Chondrocyte (in vitro differentiated cells): ENCODE measurements at places on chromosomes 1 and 21. TPM values are rescaled to one million over a fixed set of nuclear protein-coding genes. Genes with fewer than 3 reads are reported as not detected.

DNA sequence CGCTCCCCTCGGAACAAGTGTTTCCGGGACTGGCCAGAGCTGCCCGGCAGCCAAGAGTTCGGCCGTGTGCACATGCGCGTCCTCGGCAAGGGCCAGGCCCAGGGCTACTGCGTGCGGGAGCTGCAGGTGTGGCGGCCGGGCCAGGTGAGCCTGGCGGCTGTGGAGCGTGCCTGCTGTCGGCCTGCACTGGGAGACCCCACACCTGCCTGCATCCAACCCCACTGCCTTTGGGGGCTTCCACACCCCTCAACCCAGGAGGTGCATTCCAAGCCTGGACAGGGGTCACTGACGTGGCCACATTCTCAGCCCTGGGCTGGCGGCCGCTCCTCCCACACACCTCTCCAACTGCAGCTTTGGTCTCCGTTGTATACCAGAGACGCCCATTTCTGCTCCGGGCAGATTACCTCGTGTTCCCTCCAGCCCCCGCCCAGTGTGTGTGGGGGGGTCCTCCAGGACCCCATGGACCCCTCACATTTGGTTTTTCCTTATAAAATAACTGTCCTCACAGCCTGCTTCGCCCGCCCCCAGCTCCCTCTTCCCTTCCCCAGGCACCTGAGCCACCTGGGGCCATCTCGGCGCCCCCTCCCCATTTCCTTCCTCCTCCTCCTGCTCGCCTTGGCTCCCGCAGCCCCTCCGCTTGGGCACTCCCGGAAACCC, 6.1 kb downstream of the RNF223 start:
- H3K27me3 ChIP-seq = no peaks in the 10 kb centered on the region
- DNase-seq = no peak
- peaks cover 6% of the 10 kb centered on the region for H3K4me1 ChIP-seq
- no peaks in the 10 kb centered on the region for H3K36me3 ChIP-seq
- H3K4me3 ChIP-seq = peak overlapping the region; percentile 38

DNA sequence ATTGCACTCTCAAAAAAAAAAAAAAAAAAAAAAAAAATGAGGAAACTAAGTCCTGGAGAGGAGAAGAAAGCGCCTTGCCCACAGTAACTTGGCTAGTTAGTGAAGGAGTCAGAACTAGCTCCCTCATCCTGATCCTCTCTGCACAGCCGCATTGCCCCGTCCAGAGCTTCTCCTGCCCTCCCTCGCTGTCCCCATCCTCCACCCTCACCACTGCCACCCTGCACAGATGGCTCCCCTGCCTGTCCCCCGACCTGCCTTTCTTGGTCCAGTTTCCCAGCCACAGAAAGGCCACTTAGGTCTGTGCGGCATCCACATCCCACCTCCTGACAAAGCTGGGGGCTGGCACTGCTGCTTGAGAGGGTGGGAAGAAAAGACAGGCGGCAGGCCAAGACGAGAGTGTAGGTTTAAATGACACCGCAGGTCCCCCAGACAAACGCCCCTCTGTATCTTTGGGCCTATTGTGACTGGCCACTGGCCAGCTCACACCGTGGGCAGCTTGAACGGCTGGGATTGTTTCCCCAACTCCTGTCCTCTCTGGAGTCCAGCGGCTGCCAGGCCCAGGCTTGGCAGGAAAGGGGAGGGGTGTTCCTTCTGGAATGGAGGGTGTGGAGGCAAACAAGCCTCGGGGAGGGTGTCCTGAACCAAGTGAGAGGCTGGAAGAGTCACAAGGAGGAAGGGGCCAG, 20.2 kb downstream of the NCMAP start:
- DNase-seq = no peak
- H3K4me3 ChIP-seq = peak overlapping the region; percentile 22
- no peaks in the 10 kb centered on the region for H3K36me3 ChIP-seq

DNA sequence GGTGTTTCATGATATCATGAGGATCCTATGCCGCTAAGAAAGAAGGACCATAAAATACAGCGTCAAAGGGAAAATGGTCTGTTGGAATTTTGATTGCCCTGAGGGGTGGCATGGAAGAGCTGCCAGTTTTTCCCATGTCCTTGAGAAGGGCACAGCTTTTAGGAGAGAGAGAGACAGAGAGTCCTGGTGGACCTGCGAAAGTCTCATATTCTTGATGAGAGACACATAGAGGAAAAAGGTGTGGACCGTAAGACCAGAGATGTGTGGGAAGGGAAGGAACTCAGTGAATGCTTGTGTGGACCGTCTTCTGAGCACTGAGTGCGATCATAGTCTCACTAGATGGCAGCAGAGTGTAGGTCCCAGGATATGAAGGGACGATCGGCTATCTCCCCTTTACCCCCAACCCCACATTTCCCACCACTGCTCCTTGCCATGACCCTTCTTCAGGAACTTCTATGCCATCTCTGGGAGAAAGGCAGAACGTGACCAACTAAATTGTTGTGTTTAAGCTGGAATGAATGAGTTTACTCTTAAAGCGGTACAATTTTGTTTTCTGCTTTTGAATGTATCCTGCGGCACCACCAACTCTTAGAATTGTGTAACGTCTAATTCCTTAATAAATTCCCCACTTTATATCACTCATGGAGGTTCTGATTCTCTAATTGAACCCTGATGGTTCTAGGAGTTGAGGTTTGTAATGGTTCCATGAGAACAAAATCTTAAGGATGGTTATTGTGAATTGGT, 117.7 kb downstream of the CTH start:
- H3K36me3 ChIP-seq = no peaks in the 10 kb centered on the region
- H3K4me3 ChIP-seq = no peak overlapping the region
- H3K27me3 ChIP-seq = peaks cover 52% of the 10 kb centered on the region
- no peak for DNase-seq

GRCh38 chr21:18274370-18274769, 29.7 kb downstream of the CHODL start:
- no peaks in the 10 kb centered on the region for H3K36me3 ChIP-seq
- no peaks in the 10 kb centered on the region for H3K4me1 ChIP-seq
- H3K27me3 ChIP-seq = no peaks in the 10 kb centered on the region

DNA sequence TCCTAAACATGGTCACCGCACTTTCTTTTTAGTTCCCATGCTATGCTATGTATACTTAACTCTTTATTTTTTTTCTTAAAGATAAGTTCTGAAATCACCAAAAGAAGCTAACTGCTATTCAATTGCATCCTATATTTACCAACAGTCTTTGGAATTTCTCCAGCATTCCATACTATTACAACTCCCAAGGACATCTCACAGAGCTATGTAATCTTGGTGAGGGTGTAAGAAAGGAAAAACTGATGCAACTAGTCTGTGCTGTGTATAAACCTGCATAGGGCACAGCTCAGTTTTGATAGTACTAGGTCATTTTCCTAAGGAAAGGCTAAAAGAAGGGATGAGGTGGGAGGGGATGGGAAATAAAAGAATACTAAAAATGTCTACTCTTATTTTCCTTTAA, 78.0 kb downstream of the PTPN14 start:
- H3K27me3 ChIP-seq = no peaks in the 10 kb centered on the region
- DNase-seq = no peak
- peaks cover 82% of the 10 kb centered on the region for H3K4me1 ChIP-seq
- H3K4me3 ChIP-seq = no peak overlapping the region
- no peaks in the 10 kb centered on the region for H3K36me3 ChIP-seq
- peak overlapping the region; percentile 98 for H3K27ac ChIP-seq

DNA sequence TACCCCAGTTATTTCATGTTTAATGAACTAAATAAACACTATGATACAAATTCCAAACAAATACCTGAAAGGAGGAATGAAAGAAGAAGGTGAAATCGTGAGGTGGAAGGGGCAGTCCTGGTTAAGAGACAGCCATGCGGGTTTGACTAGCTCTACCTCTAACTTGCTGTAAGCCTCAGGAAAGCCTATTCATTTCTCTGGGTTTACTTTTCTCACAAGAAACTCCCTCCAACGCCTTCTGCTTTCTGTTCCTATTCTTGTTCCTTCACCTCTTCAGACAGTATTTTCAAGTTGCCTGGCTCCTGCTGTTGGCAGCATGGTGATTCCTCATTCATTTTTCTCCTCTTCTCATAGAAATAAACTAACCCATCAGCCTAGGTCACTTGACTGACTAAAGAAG, 92.4 kb downstream of the NTPCR start:
- peaks cover 3% of the 10 kb centered on the region for H3K4me1 ChIP-seq
- no peak overlapping the region for H3K27ac ChIP-seq
- H3K36me3 ChIP-seq = no peaks in the 10 kb centered on the region
- H3K27me3 ChIP-seq = no peaks in the 10 kb centered on the region

GRCh38 chr21:42085246-42086077, 14.3 kb downstream of the UMODL1 start:
- peak; percentile 58 for DNase-seq
- no peaks in the 10 kb centered on the region for H3K36me3 ChIP-seq
- H3K27ac ChIP-seq = no peak overlapping the region

- no peaks in the 10 kb centered on the region for H3K27me3 ChIP-seq
- no peaks in the 10 kb centered on the region for H3K4me1 ChIP-seq
- no peak overlapping the region for H3K27ac ChIP-seq
- H3K36me3 ChIP-seq = peaks cover 9% of the 10 kb centered on the region
These were observed 17.4 kb downstream of the DNM3 start for GRCh38 chr1:171858696-171859095.

DNA sequence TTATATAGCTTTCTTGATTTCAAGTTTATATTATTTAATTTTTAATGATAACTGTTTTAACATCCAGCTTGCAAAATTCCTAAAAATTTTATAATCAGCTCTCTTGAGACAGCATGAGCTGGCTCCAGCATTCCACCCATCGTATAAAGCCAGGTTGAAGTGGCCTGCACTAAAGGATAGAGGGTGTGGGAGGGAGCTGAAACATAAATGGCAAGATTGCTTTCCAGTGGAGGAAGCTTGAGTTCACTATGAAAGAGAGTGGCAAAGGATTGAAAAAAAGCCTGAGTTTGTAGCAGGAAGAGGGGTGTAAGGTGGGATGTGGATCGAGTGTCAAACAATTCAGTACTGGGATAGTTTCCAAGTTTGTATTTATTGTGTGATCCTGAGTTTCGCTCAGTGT, 48.5 kb upstream of the ZNF644 start:
- H3K4me3 ChIP-seq = no peak overlapping the region
- H3K36me3 ChIP-seq = no peaks in the 10 kb centered on the region
- no peak for DNase-seq
- no peaks in the 10 kb centered on the region for H3K27me3 ChIP-seq
- H3K4me1 ChIP-seq = no peaks in the 10 kb centered on the region

- no peak overlapping the region for H3K4me3 ChIP-seq
- DNase-seq = no peak
- H3K27ac ChIP-seq = no peak overlapping the region
- H3K36me3 ChIP-seq = no peaks in the 10 kb centered on the region
- no peaks in the 10 kb centered on the region for H3K27me3 ChIP-seq
These were observed 859.5 kb downstream of the USP25 start for GRCh38 chr21:16589006-16589898.

- no peak overlapping the region for H3K4me3 ChIP-seq
- no peaks in the 10 kb centered on the region for H3K4me1 ChIP-seq
- no peak for DNase-seq
- no peaks in the 10 kb centered on the region for H3K36me3 ChIP-seq
These were observed 12.0 kb downstream of the F11R start for GRCh38 chr1:161008869-161009510.

GRCh38 chr1:197774466-197775281, 606 bp downstream of the DENND1B start:
- peak; percentile 89 for DNase-seq
- no peaks in the 10 kb centered on the region for H3K36me3 ChIP-seq
- peak overlapping the region; percentile 74 for H3K27ac ChIP-seq
- H3K4me3 ChIP-seq = peak overlapping the region; percentile 74
- H3K27me3 ChIP-seq = no peaks in the 10 kb centered on the region
- peaks cover 41% of the 10 kb centered on the region for H3K4me1 ChIP-seq

PLXNA2 gene
- 22.0 to 37.9 TPM (median 24.9 TPM) in 3 replicates for total RNA-seq

OR10Z1 gene
- total RNA-seq = not detected in 3 replicates

TMEM52 gene
- total RNA-seq = 0.67 to 0.90 TPM (median 0.68 TPM) in 3 replicates

ADARB1 gene
- total RNA-seq = 53.8 to 92.8 TPM (median 89.5 TPM) in 3 replicates

GLMN gene
- 6.9 to 12.4 TPM (median 8.0 TPM) in 3 replicates for total RNA-seq

LCE5A gene
- not detected in 3 replicates for total RNA-seq
